ENCODE measurements at places on chromosomes 16 and 17. TPM values are rescaled to one million over a fixed set of nuclear protein-coding genes. Genes with fewer than 3 reads are reported as not detected.

SPECC1 gene
- total RNA-seq = 27.6 TPM

CDK10 gene
- total RNA-seq = 115 TPM

CCDC78 gene
- 3.1 TPM for total RNA-seq

CANT1 gene
- total RNA-seq = 65.7 TPM

KRT13 gene
- not detected for total RNA-seq

CRHR1 gene
- not detected for total RNA-seq

KRTAP3-2 gene
- not detected for total RNA-seq

Measured in natural killer cell treated with Interleukin-12 subunit alpha and Interleukin-12 subunit beta and Interleukin-15 and Interleukin-18, amount 100 ng/mL, for 72 hours (primary cell).